ENCODE measurements at places on chromosomes 1 and 21. TPM values are rescaled to one million over a fixed set of nuclear protein-coding genes. Genes with fewer than 3 reads are reported as not detected.

GRCh38 chr1:158324395-158324794, 6.9 kb downstream of the CD1B start:
- H3K27me3 ChIP-seq: no peaks in the 10 kb centered on the region
- H3K36me3 ChIP-seq: peaks cover 6% of the 10 kb centered on the region
- H3K4me3 ChIP-seq: no peak overlapping the region
- H3K27ac ChIP-seq: no peak overlapping the region
- DNase-seq: no peak

BACE2 gene
- total RNA-seq: 11.1 TPM

GRCh38 chr1:118004312-118004711, 74.8 kb downstream of the WDR3 start:
- no peak overlapping the region for H3K27ac ChIP-seq
- peaks cover 4% of the 10 kb centered on the region for H3K27me3 ChIP-seq
- H3K4me1 ChIP-seq: 0 out of 2 replicates have a peak, but pooled peaks cover 5% of the 10 kb centered on the region
- no peak for DNase-seq
- H3K4me3 ChIP-seq: no peak overlapping the region
- peaks cover 16% of the 10 kb centered on the region for H3K36me3 ChIP-seq

SYF2 gene
- 35.7 TPM for total RNA-seq

DNA sequence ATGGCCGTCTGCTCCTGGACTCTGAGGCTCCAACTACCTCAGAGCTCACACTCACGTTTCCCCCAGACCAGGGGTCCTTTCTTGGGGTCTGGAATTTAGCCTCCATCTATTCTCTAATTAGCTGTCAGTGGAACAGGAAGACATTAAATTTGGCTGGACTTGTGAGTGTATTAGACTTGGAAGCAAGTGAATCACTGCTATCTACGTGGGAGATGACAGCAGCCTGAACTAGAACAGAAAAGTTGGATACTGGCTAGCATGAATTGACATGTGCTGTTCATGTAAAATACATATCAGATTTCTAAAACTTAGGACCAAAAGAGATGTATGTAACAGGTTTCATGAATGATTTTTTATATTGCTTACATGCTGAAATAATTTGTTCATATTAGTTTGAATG, 28.0 kb downstream of the TAF5L start:
- H3K27me3 ChIP-seq: no peaks in the 10 kb centered on the region
- DNase-seq: no peak
- H3K4me3 ChIP-seq: no peak overlapping the region
- H3K36me3 ChIP-seq: peaks cover 36% of the 10 kb centered on the region
- H3K27ac ChIP-seq: no peak overlapping the region
